ENCODE measurements at places on chromosomes 4 and X.

GRCh38 chrX:16594490-16594889 is 55.5 kb upstream of the S100G start:
- DNase-seq = no peak

GRCh38 chrX:136205882-136206380 is 45.3 kb downstream of the MAP7D3 start:
- DNase-seq = no peak

- no peak for DNase-seq
These were observed 47.0 kb upstream of the NAP1L5 start for GRCh38 chr4:88744609-88745008.

DNA sequence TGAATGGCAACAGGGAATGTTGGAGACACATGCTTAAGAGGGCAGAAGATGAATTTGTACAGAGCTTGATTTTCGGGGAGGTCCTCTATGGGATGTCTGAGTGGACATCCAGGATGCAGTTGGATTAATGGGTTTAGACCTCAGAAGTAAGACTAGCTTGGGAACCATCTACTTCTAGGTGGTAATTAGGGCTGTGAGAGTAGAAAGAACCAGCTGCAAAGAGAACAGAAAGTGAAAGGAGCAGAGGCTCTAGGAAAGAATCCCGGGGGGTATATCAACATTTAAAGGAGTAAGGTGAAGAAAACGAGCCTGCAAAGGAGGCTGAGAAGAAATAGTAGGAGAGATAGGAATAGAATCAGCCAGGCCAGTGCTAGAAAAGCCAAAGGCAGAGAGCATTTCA is 29.0 kb upstream of the NKRF start:
- no peak for DNase-seq

GRCh38 chrX:44431194-44431593 is 87.7 kb upstream of the EFHC2 start:
- peak; percentile 26 for DNase-seq

GRCh38 chrX:118565853-118566252 is 70.2 kb downstream of the DOCK11 start:
- no peak for DNase-seq

DNA sequence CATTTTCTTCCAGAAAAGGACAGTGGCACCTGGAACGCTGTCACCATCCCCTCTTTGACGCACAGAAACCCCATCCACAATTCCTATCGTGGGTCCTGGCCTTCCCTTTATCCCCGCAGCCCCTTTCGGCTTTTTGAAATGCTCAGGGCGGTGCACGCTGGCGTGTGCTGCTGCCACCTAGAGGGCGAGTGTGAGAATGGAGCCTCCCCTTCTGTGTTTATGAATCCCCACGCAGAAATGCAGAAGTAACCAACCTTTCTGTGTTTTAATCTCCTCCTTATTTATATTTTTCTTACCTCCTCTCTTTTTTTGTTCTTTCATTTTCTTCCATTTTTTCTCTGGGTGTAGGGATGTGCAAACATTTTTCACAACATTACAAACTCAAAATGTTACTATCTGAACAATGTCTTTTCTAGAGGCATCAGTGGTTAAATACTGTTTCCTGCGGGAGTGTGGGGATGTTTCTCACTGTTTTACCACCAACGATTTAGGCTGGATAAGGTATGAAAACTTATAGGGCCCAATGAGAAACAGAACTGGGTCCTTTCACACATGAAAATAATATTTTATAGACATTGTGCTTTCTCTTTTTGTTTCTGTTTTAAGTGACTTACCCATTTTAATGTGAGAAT is 50.0 kb downstream of the TMA16 start:
- peak; percentile 57 for DNase-seq

- no peak for DNase-seq
These were observed 93.7 kb downstream of the CLNK start for GRCh38 chr4:10590896-10591295.

GRCh38 chr4:68576272-68577125 is at the start of gene UGT2B17:
Gene UGT2B17 (minus strand): TSS chr4:68576322. CDS start chr4:68568484, 7,838 bp downstream.
- DNase-seq = no peak

All from HTR-8/SVneo (cell line).